Activated CD4-positive, alpha-beta T cell treated with anti-CD3 and anti-CD28 coated beads, Interleukin-2, amount 50 U/mL, for 4 hours (primary cell): ENCODE measurements at places on chromosomes 7 and 10.

DNA sequence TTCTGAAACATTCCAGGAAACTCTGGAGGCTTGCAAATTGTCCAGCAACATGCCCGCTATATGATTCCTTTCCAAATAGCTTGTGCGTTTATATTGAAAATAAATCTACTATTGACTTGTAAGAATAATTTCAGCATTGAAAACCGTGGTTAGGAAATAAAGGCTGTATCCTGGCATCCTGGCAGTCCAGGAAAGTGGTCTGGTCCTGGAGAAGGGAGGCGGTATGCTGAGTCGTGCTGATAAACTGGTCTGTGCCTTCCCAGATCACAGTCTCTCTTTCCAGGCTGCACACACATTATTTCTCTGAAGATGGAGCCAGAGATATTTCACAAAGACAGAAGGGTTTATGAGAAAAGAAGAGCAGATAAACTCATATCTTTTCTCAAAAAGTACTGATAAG lies 350.1 kb upstream of the COBL start:
- DNase-seq: no peak

DNA sequence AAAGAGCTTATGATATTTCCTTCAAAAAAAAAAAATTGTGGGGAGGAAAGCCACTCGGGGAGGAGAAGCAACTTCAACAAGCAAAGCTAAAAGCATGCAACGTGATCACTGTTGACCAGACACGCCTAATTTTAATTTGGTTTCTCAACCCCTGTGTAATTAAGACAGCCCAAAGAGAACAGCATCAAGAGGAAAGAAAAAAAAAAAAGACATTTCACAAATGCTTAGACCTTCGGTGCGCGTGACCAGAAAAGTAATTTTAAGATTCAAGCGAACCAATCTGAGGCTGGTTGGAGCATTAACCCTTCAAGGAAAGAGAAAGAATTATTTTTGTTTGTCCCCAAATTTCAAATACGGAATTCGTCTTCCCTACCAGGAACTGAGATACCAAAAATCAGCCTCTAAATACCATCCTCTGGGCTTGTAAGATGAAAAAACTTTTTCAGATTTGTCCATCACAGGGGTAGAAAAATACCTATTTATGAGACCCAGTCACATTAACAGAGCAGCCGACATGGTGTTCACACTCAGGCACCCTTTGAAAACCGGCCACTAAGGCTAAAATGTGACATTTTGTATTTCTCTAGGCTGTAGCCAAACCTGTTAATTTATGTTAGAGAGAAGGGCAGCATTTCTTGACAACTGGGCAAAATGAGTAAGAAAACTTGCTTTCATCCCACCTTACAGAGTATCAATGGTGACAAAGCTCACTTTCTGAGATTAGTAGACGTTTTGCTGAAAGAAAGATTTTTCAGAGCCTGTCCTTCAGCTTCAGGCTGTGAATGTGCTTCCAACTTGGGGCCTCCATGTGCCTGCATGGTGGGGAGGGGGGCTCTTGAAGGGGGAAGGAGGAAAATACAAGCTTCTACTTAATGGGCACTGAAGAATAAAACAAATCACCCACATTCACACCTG lies 179.9 kb upstream of the KLF14 start:
- DNase-seq: no peak

GRCh38 chr7:45253368-45253767 lies 95.8 kb downstream of the RAMP3 start:
- DNase-seq: no peak

GRCh38 chr7:74183653-74184450 lies 9.7 kb downstream of the EIF4H start:
- DNase-seq: no peak

GRCh38 chr7:44707558-44708230 lies 41.0 kb upstream of the ZMIZ2 start:
- no peak for DNase-seq

GRCh38 chr10:112461029-112461887 lies 14.2 kb downstream of the VTI1A start:
- no peak for DNase-seq

GRCh38 chr10:133044401-133044811 lies 43.3 kb upstream of the ADGRA1 start:
- DNase-seq: no peak

GRCh38 chr10:112615269-112615668 lies 168.3 kb downstream of the VTI1A start:
- no peak for DNase-seq

DNA sequence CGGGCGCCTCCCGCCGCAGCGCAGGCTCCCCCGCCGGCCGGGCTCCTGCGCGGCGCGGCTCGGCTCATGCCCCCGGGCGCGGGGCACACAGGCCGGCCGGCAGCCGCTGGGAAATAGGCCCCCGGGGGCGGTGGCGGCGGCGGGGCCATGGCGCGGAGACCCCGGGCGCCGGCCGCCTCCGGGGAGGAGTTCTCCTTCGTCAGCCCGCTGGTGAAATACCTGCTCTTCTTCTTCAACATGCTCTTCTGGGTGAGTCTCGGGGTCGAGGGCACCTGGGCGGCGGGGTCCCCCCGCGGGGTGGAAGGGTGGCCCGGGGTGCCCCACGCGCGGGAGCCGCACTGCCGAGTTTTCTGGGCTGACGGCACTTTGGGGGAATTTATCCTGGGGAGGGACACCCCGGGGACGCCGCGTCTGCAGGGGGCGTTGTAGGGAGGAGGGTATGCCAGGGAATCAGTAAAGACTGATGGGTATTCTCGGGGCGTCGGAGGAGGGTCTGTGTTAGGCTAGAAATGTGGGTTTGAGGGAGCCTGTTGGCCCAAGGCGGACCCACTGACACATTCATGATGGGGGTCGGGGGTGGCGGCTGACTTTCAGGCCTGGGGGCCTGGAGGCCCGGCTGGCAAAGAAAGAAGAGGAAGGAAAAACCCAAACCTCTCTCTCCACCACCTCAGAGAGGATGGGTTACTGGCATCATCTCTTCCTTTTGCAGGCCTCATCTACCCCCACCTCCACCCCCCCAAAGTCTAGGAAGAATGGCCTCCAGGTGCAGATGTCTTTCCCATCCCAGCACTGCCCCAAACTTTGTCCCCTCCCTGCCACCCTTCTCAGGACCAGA lies 544 bp downstream of the TSPAN33 start:
- peak; percentile 9 for DNase-seq

- no peak for DNase-seq
Measured at GRCh38 chr10:88110822-88111221, 247.4 kb downstream of the PTEN start.

- no peak for DNase-seq
Measured at GRCh38 chr10:123535386-123535785, 130.8 kb upstream of the GPR26 start.

DNA sequence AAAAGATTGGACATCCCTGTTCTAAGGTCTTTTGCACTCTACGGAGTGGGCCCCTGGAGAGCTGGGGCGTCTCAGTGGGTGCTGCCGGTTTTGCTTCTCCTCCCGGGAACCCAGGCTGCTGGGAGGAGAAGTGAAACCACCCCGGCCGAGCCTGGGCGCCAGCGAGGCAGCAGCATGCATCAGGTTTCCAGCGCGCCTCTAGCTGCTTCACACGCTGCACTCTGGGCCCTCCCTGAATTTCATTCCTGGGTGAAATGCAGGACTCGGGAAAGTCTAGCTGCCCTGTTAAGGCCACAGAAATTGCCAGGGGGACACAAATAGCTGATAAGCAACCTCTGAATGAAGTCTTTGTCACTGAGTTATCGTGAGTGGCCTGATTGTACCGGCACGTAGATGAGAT lies 127.4 kb downstream of the TRRAP start:
- DNase-seq: no peak

- DNase-seq: no peak
Measured at GRCh38 chr7:159191236-159191635, 46.6 kb upstream of the VIPR2 start.

DNA sequence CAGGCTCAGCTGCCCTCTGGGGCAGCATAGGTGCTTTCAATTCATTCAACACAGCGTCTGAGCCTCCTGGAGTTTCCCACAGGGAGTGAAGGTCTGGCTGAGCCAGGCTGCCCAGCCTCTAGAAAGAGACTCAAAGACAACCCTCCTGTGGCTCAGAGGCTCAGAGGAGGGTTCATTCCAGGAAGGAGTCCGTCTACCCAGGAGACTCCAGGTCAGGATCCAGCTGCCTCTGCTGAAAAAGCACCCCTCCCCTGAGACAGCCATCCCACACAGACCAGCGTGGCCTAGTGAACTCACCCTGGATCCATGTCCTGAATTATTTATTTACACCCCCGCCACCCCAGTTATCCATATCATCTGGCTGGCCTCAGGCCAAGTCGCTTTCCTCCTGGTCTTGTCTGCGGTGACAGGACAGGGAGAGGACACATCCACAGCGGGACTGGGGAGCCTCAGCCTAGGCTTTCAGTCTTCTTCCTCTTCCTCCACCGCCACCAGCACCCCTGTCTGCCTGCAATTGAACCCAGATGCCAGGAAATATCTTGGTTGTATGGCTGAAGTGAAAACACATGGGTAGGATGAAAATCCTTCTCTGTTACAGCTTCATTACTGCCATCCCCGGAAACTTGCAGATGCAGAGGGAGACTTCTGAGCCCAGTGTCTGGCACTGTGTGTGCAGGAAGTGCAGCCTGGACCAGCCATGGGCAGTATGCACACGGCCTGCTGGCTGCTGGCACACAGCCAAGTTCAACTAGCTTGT lies 44.0 kb upstream of the COL13A1 start:
- DNase-seq: no peak

GRCh38 chr10:67622511-67622910 lies 73.5 kb downstream of the CTNNA3 start:
- no peak for DNase-seq

DNA sequence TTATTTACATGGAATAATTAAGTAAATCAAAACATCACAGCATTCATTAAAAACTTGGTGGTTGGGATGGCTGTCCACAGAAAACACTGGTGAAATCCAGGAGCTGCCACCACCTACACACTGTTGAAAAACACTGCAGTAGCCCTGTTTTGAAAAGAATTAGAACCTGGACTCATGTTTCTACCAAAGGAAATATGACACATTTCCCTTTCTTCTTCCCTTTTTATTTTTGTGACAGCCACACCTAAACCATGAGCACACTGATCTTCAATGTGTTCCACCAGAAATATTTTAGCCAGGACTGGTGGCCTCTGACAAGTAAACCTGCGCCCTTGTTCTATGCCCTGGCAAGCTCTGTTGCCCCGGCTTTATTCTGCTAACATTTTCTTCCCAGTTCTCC lies 3.3 kb downstream of the TMEM140 start:
- no peak for DNase-seq

DNA sequence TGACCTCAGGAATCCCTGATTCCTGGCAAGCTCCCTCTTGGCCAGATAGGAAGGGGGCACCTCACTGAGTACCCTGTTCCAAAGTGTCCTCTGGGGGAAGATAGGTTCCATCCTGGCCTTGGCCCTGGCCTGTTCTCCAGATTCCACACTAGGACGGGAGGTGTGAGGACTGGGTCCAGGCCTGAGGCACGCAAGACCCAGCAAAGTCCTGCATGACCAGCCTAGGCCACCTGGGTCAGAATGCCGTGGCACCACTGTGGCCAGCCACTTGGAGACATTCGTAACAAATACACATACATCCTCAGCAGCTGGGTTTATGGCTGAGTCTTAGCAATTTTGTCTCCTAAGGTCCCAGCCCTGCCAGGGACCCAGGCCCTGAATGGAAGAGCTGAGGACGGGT lies 23.3 kb upstream of the TLX1 start:
- no peak for DNase-seq

DNA sequence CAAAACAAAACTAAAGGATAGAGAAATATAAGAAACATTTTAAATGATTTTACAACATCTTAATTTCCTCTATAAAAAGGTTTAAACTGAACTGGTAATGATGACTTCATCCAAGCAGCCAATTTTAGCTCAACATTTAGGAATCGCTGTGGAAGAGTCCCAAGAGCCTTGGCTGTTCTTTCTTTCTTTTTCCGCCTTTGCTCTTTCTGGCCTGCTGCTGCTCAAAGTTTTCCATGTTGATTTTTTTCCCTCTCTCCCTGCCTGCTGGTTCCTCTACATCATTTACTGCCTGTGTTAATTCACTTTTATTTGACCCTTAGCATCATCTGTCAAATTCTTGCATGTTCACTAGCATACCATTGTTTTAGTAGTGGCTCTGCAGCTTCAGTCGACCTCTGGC lies 146.9 kb downstream of the EVX1 start:
- DNase-seq: no peak

- DNase-seq: no peak
Measured at GRCh38 chr10:50397312-50398140, 146.2 kb upstream of the ASAH2 start.

- DNase-seq: peak; percentile 62
Measured at GRCh38 chr10:70549962-70550458, 52.5 kb downstream of the PRF1 start.

GRCh38 chr10:78336402-78336791 lies 302.7 kb downstream of the RPS24 start:
- DNase-seq: no peak

DNA sequence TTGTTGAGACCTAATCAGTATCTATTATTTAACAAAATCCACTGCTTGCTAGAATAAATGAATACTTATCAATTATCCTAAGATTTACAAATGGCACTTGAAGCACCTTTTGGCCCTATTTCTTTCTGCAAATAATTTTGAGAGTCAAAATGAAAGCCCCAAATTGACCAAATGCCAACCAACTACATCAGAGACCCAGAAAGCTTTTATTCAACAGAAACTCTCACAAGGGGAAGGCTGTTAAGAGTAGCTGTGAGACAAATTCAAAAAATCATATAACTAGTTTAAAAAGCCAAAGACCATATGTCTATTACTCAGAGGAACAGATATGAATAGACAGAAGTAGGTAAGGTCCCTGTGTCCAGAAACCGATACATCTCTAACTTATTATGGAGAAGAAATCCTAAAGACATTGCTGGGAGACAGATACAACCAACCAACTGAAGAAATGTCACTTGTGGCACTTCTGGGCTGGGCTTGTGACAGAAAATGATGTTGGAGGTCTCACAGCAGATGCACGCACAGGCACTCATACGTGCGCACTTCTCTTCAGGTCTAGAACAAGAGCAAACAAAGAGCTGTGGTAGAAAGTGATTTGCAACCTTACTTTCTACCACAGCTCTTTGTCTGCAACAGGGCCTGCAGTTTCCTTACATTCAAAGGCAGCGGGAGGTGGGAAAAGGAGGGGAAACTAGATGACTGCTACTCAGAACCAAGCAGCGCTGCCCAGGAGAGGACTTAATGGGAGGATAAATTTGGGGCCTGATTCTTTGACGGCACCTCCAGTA lies 58.6 kb upstream of the KCNIP2 start:
- DNase-seq: no peak

GRCh38 chr7:110718503-110719205 lies 372.3 kb upstream of the LRRN3 start:
- no peak for DNase-seq

GRCh38 chr7:73972614-73973013 lies 55.4 kb upstream of the ELN start:
- no peak for DNase-seq

DNA sequence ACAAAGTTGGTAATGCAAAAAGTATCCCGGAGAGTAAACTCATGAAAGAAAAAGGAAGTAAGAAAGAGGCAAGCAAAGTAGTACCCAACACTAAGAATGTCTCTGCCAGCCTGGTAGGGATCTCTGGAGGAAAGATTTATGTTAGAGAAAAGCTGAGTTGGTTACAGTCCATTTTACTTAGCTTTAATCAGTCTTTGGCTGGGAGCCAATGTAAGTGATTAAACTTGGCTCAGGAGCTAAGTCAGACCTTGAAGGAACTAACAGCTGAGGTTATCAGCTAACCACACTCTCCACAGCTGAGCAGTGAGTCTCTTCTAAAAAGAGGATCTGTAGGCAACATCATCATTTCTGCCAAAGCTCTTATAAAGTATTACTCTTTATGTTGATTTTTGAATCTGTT lies 148.0 kb downstream of the ANKRD7 start:
- no peak for DNase-seq

- peak; percentile 12 for DNase-seq
Measured at GRCh38 chr10:130138479-130138866, 2.3 kb downstream of the GLRX3 start.

GRCh38 chr10:86693721-86694369 lies 25.5 kb downstream of the LDB3 start:
- peak; percentile 33 for DNase-seq
